Left ventricle myocardium inferior (tissue), 1 donor: ENCODE measurements at places on chromosomes 1 and 21. TPM values are rescaled to one million over a fixed set of nuclear protein-coding genes. Genes with fewer than 3 reads are reported as not detected.

DNA sequence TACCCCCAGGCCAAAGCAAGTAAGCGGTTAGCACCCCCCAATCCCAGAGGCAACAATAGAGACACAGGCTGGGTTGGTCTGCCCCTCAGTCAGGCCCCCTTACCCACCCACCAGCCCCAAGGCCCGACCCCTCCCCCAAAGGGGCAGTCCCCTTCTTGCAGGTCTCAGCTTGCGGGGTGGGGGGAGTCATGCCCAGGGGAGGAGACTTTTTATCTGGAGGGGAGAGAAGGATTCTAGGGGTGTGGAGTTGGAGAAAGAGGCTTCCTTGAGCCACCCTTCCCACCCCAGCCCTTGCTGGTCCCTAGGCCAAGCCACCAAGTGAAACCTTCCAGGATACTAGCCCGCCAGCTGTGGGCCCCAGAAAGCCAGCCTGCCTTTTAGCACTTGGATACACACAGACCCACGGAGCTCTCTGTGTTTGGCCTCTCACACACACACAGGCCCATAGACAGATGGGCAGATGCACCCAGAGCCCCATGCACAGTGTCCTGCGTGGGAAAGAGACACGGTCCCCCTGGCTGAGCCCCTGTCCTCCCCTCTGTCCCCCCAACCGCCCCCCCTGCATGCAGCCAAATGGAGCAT is 7.1 kb downstream of the TMEM54 start:
- no peak for DNase-seq

GRCh38 chr1:109775398-109775797 is 11.7 kb upstream of the EPS8L3 start:
- no peak for DNase-seq

DNA sequence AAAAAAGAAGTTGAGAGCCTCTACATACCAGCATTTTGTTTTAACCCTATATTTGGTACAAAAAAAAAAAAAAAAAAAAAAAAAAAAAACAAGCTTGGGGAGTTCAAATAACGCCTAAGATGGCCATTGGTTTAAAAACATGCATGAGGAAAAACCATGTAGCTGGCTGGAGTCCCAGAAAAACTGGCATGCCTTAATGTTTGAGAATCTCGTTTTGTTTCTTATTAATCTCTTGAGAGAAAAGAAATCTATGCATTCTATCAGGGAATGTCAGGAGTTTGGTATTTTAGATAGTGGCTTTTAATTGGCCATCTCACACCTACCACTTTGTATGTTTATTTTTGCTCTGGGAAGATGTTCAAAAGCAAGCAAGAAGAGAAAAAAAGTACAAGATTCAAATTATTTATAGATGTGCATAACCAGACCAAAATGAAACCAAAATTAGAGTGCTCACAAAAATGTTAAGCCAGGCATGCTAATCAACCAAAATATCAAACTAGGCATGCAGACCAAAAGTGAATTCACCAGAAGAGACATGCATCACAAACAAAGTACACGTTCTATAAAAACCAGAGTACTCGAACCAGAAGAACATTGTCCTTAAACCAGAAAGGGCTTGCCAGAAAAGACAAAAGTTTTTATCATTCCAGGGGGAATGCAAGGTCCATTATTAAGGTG is 156.6 kb downstream of the AK5 start:
- DNase-seq = no peak

- no peak for DNase-seq
These were observed 90.7 kb upstream of the WLS start for GRCh38 chr1:68322837-68323687.

DNA sequence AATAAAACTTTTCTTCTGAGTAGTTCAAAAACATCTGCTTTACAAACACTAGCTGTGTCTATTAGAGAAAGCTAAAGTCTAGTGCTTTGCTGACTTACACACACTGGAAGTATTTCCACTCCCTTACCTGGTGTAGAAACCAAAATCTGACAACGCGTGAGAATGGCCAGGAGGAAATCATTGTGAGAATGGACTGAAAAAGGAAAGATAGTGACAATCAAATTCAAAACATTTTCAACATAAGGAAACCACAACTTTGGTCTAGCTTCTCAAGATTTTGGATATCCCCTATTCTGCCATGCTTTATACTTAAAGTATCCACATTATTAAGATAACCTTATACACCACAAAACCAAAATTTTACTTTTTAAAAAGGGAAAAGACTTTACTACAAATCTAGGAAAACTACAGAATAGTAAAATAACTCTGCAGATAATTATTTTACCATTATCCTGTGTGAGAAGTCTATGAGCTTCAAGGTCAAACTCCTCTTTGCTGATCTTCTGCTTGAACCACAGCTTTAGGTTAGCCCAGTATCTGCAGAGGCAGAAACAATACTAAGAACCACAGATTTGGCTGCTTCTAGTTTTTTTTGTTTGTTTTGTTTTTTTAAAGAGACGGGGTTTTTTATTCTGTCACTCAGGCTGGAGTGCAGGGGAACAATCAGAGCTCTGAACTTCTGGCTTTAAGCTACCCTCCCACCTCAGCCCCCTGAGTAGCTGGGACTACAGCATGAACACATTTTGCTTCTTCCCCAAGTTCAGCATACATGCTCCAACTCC is 6.6 kb downstream of the TADA1 start:
- no peak for DNase-seq

GRCh38 chr1:5998051-5998905 is 6.1 kb upstream of the NPHP4 start:
- peak; percentile 10 for DNase-seq

GRCh38 chr1:226749467-226749866 is 10.4 kb upstream of the ITPKB start:
- DNase-seq = no peak

GRCh38 chr21:15731243-15731613 is 1.4 kb downstream of the USP25 start:
- DNase-seq = no peak

GRCh38 chr1:218459878-218460711 is 115.0 kb downstream of the TGFB2 start:
- DNase-seq = no peak

- peak; percentile 30 for DNase-seq
These were observed 69.5 kb downstream of the NTMT2 start for GRCh38 chr1:170215072-170215885.

- no peak for DNase-seq
These were observed 58.1 kb downstream of the PTP4A2 start for GRCh38 chr1:31879981-31880608.

GRCh38 chr1:151759241-151759640 is 4.1 kb downstream of the MRPL9 start:
- no peak for DNase-seq

DNA sequence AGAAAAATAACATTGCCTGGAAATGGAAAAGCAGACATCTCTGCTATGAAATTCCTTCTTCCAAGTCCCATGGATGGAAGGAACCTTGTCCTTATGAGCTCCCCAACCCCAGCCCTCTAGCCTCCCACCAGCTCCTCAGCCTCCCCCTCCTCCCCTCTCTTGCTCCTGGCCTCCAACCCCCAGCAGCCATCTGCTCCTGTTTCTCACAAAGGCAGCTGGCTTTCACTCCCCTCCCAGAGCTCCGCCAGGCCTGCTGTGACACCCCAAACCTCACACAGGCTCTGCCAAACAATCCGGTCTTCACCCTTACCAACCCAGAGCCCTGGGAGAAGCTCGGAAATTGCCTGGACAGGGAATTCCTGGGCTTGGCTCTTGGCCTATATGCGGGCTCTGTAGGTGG is 69.2 kb downstream of the KLHDC7A start:
- no peak for DNase-seq

GRCh38 chr21:41928621-41929220 is 25.1 kb downstream of the C2CD2 start:
- DNase-seq = no peak

DNA sequence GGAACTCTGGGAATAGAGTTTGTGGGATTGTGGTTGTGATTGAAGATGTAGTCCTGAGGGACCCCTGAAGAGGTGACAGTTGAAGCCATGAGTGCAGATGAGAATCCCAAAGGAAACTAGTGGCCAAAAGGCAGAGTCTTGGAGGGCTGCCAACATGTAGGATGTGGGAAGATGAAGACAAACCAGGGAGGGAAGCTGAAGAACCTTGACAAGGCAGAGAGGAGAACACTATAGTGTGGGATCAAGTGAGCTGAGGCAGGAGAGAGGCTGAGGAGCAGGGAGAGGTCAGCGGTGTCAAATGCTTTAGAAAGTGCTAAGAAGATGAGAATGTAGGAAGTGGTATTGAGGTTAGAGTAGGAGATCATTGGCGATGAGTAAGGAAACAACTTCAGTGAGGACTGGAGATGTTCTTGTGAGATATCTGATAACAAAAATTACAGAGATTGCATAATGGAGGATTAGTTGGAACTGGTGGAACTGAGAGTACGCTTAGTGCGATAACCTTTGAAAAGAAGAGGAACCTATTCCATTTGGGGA is 88.5 kb upstream of the VCAM1 start:
- DNase-seq = no peak

- DNase-seq = peak; percentile 4
These were observed 11.4 kb upstream of the LRRC3 start for GRCh38 chr21:44443891-44444285.

The BMP8B gene
- 0.33 TPM for total RNA-seq

The TIE1 gene
- 25.1 TPM for total RNA-seq

The PAQR6 gene
- total RNA-seq = 0.47 TPM

The PYHIN1 gene
- 0.11 TPM for total RNA-seq

The TRIM58 gene
- 0.16 TPM for total RNA-seq

The RNF223 gene
- not detected for total RNA-seq

The CACNA1E gene
- total RNA-seq = 0.88 TPM

The NEXN gene
- 391 TPM for total RNA-seq

The EPHA2 gene
- total RNA-seq = 9.6 TPM

The CALML6 gene
- not detected for total RNA-seq

The SLC44A3 gene
- total RNA-seq = 5.9 TPM
